ENCODE measurements at places on chromosomes 4 and X.

GRCh38 chr4:82890528-82890900 lies 439 bp downstream of the SEC31A start:
- DNase-seq: no peak

- no peak for DNase-seq
Measured at GRCh38 chr4:64781737-64782326, 372.6 kb upstream of the TECRL start.

DNA sequence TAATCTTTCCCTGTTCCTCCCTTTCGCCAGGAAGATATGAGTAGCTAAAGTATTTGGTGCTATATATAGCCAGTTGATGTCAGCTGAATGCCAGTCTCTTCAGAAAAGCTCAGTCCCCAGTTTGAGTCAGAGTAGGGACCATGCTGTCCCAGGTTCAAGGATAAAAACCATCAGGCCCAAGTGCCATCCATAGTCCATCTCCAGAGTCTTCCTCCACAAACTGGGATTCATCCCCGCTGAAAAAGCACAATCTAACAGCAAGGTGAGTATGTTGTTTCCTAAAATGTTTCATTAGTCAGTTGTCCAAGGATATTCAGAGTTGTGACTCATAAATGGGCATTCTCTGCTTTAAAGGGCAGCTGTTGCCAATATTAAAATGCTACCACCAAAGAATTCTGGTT lies at the start of gene MYOZ2:
MYOZ2 (plus strand) TSS at position 112 of the 401 bp plus-strand sequence. CDS start 694 bp downstream, outside the sequence.
- DNase-seq: no peak

GRCh38 chr4:152957437-152958171 lies 21.5 kb downstream of the FHDC1 start:
- DNase-seq: no peak

DNA sequence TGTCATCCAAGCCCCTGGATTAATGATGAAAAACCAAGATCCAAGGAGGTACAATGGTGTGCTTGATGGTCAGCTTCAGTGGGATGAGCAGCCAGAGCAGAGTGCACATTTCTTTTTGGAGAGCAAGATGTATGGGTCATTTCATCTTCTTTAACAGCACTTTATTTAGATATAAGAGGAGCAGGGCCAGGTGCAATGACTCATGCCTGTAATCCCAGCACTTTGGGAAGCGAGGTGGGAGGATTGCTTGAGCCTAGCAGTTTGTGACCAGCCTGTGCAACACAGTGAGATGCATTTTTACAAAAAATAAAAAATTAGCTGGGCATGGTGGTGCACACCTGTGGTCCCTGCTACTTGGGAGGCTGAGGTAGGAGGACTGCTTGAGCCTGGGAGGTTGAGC lies 45.3 kb upstream of the MAP3K15 start:
- DNase-seq: no peak

GRCh38 chrX:40013266-40014195 lies 84.2 kb downstream of the BCOR start:
- peak; percentile 51 for DNase-seq

DNA sequence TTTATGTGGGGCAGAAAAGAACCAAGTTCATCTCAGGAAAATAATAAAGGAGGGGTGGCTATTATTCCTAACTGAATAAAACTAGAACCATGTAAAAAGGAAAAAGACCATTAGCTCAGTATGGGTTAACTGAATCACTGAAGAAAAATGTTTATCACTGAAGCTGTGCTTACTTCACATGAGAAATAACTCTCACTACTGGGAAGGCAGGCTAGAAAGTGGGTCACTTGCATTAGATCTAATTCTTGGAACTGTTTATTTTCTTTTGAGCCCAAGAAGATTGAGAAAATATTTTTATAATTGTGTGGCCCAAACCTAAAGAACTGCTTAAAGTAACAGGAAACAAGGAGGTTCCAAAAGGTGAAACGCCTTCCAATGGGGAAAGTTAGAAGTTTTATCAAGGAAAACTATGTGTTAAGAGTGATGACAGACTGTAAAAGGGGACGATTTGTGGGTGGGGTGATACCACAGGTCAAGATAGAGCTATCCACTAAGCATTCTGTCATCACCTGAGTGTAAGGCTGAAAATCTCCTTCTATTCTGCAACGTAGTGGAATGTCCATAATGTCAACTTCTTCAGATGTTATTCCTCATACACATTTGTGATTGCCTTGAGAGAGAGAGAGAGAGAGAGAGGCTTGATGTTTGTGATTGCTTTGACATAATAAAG lies 1083.5 kb downstream of the PCDH7 start:
- no peak for DNase-seq

GRCh38 chr4:180356766-180357165 lies 1886.4 kb upstream of the TENM3 start:
- no peak for DNase-seq

GRCh38 chr4:88090898-88091297 lies 67.5 kb downstream of the ABCG2 start:
- no peak for DNase-seq

- DNase-seq: no peak
Measured at GRCh38 chr4:159018062-159018629, 84.7 kb upstream of the RAPGEF2 start.

- no peak for DNase-seq
Measured at GRCh38 chr4:101584306-101584705, 206.2 kb upstream of the BANK1 start.

GRCh38 chr4:41935652-41936021 lies 408 bp downstream of the TMEM33 start:
- no peak for DNase-seq

GRCh38 chr4:61638591-61638990 lies 438.5 kb downstream of the ADGRL3 start:
- DNase-seq: no peak

DNA sequence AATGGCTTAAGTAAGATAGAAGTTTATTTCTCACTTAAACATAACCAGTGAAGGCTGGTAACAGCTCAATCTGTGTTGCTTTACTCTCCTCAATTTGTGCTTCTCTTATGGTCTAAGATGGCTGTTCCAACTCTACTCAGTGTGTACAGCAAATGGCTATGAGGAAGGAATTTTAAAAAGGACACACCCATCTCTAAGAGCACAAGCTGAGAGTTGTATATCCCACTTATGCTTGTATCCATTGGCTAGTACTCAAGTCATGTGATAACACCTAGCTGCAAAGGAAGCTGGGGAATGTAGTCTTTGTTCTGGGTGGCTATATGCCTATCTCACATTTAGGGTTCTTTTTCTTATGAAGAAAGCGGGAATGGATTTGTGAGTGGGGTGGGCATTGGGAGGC lies 63.3 kb downstream of the GPAT3 start:
- DNase-seq: no peak

DNA sequence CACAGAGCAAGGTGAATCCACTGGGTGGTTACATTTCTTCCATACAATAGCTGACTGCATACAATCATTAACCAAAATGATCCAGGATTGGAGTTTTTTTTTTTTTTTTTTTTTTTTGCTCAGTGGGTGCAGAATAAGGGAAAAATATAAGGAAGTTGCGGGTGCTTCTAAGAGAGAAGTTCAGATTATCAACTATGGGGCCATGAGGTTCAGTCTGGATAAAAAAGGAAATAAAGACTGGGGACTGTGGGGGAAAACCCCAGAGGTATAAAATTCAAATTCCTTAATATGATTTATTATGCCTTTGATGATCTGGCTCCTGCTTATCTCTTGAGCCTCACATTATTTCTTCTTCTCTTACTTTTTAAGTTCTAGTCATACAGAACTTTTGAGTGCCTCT lies 5.9 kb upstream of the EIF1AX start:
- DNase-seq: no peak

DNA sequence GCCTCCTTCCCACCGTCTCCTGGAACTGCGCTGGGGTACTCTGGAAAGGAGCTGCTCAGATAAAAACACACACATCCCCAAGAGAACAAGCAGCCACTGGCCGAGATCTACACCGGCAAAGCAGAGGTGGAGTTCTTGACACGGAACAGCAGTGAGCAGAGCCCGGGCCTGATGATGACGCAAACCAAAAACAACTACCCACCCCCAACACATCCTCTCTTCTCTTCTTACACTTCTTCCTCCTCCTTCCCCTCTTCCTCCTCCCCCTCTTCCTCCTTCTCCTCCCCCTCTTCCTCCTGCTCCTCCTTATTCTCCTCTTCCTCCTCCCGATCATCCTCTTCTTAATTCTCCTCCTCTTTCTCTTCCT lies 4.6 kb downstream of the PNMA5 start:
- DNase-seq: no peak

GRCh38 chr4:165621983-165622382 lies 243.2 kb downstream of the CPE start:
- DNase-seq: no peak

GRCh38 chr4:8526363-8526855 lies 53.8 kb upstream of the GPR78 start:
- no peak for DNase-seq

DNA sequence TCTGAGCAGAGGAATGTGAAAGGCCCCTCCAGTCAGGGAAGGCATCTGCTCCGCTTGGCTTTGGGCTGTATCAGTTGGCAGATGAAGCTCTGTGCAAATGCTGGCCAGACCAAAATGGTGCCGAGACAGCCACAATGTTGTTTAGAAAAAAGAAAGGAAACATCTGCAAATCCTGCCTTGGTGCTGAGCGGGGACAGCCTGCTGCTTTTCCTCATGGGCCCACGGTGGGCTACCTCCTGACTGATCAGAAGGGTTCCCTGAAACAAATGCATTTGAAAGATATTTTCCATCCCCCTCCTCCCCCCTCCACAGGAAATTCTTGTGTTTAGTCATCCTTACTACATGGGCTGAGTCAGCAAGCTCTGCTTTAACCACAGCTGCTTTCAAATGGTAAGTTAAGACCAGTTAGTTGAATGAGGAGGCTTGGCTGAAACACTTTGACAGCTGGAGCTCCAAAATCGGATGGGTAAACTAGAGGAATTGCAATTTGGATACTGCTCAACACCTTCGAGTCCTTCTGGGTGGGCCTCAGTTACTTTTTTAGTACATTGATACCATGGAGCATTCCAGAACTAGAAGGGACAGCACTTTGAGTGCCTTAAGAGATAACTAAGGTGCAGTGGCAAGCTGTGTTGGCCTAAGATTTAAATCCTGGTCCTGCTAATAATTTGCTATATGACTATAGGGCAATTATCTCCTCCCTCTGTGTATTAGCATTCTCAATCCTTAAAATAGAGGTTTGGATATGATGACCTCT lies 36.0 kb downstream of the PLAC1 start:
- DNase-seq: no peak

DNA sequence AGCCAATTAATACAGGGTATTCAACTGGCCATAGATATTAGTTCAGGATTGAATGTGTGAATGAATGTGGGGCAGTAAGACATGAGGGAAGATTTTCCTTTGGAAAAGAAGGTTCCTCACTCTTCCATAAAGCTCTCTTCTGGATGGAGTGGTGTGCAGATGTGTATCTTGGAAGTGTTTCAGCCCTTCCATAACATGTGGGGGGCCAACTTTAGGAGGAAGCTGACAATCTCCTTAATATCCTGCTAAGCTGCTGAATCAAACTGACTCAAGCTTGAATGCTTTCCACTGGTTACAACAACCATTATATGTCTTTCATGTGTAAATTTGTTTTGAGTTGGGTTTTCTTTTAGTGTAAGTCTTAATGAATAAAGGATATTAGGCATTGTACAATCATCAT lies 40.3 kb downstream of the FANCB start:
- no peak for DNase-seq

DNA sequence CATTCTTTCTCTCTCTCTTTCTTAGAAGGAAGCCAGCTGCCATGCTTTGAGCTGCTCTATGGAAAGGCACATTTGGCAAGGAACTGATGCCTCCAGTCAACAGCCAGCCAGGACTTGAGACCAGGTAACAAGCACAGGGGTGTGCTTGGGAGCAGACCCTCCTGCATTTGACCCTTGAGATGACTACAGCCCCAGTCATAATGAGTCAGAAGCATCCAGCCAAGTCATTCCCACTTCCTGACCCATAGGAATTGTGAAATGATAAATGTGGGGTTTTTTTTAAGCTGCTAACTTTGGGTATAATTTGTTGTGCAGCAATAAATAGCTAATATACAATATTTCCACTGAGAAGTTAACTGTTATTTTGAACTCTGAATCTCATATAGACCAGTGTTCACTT lies 446.9 kb downstream of the GRXCR1 start:
- no peak for DNase-seq

- no peak for DNase-seq
Measured at GRCh38 chr4:6568689-6569332, 6.2 kb upstream of the MAN2B2 start.

- no peak for DNase-seq
Measured at GRCh38 chr4:159027535-159027934, 75.3 kb upstream of the RAPGEF2 start.

DNA sequence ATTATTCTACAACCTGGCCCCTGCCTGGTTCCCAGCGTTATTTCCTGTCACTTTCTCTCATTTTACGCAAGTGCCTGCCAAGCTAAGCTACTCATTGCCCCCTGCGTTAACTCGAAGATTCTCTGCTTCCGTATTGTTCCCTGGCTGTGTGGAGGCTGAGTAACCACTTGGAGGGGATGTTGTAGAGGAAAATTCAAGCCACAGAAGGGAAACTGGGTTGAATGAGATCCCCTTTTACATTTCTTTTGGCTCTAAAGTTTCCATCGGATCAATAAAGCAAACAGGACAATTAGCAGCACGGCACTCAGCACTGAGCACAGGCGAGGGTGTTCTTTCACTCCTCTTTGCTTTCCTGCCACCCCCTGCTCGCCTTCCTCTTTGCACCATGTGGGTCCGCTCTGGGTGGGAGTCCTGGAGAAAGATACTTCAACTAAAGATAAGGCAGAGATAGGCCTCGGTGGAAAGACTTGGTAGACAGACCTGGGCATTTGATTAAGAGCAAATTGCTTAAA lies 4.2 kb upstream of the TMSB4X start:
- no peak for DNase-seq

- no peak for DNase-seq
Measured at GRCh38 chr4:41784191-41784979, 35.9 kb upstream of the PHOX2B start.

DNA sequence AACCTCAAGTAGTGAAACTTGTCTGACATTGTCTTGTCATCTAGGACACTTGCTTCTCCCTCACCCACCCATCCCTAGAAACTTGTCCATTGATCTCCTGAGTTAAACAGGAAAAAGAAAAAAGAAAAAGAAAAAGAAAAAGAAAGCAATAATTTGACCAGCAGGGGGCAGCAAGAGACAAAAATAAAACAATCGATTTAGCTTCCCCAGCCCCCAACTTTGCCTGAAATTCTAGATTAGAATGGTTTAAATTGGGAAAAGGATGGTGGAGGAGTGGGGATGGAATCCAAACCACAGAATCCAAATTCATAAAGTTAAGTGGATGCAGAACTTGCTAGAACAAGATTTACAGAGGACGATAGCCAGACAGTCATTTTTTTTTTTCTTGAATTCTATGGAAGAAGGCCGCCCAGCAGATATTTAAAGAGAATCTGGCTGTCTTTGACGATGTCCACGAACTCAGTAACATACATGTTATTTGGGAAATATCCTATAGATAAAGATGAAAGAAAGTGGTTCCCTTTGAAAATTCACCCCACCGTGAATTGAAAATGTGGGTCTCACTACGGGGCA lies 282.9 kb downstream of the USP46 start:
- peak; percentile 15 for DNase-seq

- no peak for DNase-seq
Measured at GRCh38 chr4:162839814-162840213, 326.9 kb downstream of the NAF1 start.
